ENCODE measurements at places on chromosomes 12 and 14.

DNA sequence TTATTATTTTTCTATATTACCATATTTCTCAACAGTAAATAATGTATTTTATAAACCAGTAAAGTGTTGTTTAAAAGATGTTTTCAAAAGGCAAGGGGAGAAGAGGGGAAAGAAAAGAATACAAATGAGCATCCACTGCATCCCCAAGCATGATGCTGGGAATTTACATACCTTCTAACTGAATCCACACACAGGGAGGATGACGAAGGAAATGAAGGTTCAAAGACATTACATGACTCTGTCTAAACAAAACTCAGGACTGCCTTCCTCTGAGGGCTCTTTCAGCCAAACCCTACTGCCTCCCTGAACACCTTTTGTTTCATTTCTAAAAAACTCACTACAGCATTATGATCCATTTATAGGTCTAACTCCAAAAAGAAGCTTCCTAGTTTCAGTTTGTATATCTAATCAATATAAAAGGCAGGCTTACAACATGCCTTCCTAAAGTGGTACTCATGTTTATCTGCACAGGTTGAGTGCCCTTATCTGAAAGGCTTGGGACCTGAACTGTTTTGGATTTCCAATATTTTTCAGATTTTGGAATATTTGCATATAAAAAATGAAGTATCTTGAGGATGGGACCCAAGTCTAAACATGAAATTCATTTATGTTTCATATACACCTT lies 30.3 kb downstream of the DICER1 start:
- no peak for DNase-seq

DNA sequence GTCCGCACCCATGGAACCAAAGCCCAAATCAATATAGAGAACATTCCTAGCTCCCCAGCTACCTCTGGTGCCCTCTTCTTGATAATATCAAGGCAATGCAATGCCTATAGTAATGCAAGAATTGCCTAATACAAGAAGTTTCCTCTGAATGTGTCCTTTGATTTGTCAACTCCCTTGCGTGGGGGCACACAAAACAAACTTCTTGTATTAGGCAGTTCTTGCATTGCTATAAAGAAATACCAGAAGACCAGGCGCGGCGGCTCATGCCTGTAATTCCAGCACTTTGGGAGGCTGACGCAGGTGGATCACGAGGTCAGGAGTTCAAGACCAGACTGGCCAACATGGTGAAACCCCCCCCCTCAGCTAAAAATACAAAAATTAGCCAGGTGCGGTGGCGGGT lies 10.4 kb upstream of the ITPK1 start:
- DNase-seq, result no peak

DNA sequence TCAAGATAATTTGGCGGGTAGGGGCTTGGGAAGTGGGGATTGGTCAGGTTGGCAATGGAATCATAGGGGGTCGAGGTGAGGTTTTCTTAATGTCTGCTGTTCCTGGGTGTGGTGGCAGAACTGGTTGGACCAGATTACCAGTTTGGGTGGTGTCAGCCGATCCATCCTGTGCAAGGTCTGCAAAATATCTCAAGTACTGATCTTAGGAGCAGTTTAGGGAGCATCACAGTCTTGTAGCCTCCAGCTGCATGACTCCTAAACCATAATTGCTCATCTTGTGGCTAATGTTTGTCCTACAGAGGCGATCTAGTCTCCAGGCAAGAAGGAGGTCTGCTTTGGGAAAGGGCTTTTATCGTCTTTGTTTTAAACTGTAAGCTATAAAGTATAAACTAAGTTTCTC lies 868.4 kb downstream of the DIO2 start:
- DNase-seq, result no peak

DNA sequence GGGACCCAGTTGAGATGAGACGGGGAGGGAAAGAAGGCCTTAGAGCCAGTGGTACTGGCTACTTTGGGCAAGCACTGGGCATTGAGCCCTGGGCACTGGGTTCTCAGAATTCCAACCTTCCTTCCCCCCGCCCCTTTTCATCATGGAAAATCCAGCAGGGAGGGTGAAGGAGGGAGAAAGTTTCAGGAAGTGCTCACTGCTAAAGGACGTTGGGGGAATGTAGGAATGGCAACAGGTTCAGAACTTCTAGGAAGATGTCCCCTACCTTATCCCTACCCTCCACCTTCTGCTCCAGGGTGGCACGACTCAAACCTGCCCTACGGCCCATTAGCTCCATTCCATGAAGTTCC lies 4.2 kb upstream of the TNS2 start:
- DNase-seq, result no peak

GRCh38 chr14:53306267-53306721 lies 153.2 kb upstream of the DDHD1 start:
- DNase-seq, result no peak

GRCh38 chr12:31629756-31630732 lies 29.4 kb upstream of the ETFBKMT start:
- DNase-seq, result no peak

DNA sequence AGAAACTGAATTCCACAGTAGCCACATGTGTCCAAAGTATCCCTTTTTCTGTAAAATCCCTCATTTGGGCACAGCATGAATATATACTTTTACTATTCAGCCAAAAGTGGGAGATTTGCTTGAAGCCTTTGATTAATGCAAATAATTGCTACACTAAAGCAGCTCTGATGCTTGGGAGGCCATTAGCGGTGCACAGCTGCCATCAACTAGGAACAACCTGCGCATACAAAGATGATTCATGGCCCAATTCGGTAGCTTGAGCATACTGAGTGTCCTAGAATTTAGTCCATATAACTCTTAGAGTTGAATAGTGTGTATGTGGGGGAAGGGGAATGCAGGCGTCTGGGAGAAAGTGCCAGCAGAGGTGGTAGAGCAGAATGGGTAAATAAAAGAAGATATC lies 277.0 kb upstream of the RMST start:
- DNase-seq, result no peak

DNA sequence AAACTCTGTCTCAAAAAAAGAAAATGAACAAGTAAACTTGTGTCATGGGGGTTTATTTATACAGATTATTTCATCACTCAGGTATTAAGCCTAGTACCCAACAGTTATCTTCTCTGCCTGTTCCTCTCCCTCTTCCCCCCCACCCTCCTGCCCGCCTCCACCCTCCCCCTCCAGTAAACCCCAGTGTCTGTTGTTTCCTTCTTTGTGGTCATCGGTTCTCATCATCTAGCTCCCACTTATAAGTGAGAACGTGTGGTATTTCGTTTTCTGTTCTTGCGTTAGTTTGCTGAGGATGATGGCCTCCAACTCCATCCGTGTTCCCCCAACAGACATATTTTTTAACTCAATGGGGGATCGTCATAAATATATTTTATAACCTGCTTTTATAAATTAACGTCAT lies 12.3 kb downstream of the IL31 start:
- no peak for DNase-seq

DNA sequence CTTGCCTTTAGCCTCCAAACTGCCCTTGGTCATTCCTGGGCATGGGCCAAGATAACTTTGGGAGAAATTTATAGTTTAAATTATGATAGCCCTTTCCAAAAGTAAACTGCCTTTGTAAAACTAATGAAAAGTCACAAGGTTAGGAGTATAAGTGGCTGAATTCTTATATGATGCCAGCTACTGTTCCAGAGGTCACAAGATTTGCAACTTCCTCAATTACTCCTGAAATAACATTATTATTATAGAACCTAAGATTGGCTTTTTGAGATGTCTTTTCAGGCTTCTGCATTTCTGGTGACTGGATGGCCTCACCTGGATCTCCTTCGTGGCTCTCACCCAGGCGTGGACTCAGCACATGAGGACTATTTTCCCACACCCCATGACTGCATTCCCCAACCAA lies 55.0 kb downstream of the OSBPL8 start:
- DNase-seq, result no peak

DNA sequence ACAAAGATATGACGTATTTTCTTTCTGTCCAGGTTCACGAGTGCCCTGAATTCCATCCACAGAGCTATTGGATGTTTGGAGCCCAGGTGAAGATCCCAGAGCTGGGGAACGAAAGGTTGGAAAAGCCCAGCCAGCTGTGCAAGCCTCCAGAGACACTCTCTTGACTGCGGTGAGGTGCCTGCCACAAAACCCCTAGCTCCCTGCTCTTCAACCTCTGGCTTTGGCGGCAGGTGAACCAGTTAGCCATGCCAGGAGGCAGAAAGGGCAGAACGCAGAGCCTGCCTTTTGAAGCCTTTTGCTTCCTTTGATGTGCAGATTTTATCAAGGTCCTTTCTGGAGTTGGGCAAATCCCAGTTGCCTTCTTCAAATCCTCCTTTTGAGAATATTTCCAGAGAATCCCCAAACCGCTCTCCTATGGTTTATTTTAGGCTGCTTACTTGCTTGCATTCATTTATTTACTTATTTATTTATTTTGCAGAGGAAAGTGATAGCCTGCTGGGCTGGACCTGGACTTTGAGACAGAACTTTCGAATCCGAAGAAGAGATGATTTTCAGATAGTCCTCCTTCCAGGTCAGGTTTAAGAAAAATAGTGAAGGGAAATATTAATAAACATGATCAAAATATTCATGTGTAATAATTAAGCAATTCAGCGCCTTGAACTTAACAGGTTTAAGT lies 411.2 kb upstream of the TBX3 start:
- no peak for DNase-seq

Measured in stimulated activated CD8-positive, alpha-beta memory T cell treated with anti-CD3 and anti-CD28 coated beads, Interleukin-7, amount 100 ng/mL, for 4 hours (primary cell).